ENCODE measurements at places on chromosomes 7 and 10.

GRCh38 chr7:155316427-155317113 is 18.9 kb downstream of the INSIG1 start:
- peak; percentile 20 for ATAC-seq

DNA sequence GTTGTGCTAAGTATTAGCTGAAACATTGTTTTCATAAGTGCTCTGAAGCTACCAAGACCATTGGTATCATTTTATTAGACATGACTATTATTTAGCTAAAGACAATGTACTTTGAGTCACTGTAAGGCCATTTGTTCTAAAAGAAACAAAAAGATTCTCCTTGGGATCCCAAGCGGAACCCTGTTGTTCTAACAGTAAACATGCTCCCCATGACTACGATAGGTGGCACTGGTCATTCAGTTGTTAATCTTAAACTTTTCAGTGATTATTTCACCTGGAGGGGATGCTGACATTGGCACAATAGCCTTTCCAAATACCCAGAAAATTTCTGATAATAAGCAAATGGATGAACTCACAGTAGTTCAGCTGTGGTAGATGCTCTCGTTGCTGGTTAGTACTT is 715.0 kb downstream of the AUTS2 start:
- no peak for ATAC-seq

GRCh38 chr7:66250711-66251110 is 45.6 kb downstream of the TPST1 start:
- ATAC-seq, result peak; percentile 88

- ATAC-seq, result no peak
These were observed 133.7 kb downstream of the EGFR start for GRCh38 chr7:55152516-55152915.

- peak; percentile 12 for ATAC-seq
These were observed 527 bp downstream of the HOXA1 start for GRCh38 chr7:27095050-27095896.

- no peak for ATAC-seq
These were observed 486.0 kb downstream of the TNS3 start for GRCh38 chr7:47095946-47096345.

GRCh38 chr10:1398626-1399410 is 338.5 kb downstream of the ADARB2 start:
- ATAC-seq, result no peak

DNA sequence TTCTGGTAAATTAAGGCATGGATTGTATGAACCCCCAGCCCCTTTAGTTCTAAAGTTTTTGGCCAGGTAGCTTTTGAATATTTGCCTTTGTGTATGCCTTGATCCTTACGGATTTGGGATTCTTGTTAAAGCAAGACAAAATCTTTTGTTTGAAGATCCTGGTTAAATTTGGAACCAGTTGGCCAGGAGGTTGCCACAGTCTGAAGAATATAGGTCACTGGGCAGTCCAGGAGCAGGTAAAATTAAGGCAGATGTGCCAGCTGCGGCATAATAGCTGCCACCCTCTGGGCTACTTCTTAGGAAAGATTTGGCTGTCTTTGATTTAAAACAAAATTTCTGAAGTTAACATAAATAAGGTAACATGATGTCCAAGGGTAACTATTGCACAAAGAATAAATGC is 192.3 kb downstream of the SUGCT start:
- ATAC-seq, result no peak

- ATAC-seq, result no peak
These were observed 81.4 kb downstream of the ADCYAP1R1 start for GRCh38 chr7:31133497-31133896.

- no peak for ATAC-seq
These were observed 9.9 kb downstream of the ZNF365 start for GRCh38 chr10:62384057-62384446.

GRCh38 chr7:78924581-78924980 is 528.9 kb downstream of the MAGI2 start:
- ATAC-seq, result no peak

DNA sequence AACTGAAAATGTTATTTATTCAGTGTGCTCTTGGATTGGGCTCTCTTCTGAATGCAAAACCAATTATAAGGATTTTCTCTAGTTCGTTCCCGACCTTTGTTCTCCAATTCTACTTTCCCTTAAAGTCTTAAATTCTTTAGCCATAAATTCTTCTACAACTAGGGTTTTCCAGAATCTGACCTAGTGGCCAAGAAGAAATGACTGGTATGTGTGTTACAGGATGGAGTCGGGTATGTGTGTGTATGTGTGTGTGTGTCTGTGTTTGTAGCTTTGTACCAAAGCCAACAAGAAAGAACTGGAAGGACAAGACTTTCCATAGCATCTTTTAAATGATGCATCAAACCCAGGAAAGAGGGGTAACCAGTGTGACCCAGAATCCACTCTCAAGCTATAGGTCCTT is 25.8 kb upstream of the LEP start:
- ATAC-seq, result no peak

- no peak for ATAC-seq
These were observed 75.2 kb downstream of the CDH23 start for GRCh38 chr10:71471957-71472365.

- no peak for ATAC-seq
These were observed 77.4 kb downstream of the WIPF3 start for GRCh38 chr7:29883462-29884398.

GRCh38 chr7:1818575-1819258 is 148.6 kb downstream of the ELFN1 start:
- no peak for ATAC-seq

GRCh38 chr10:17643339-17643754 is 604 bp upstream of the STAM start:
- ATAC-seq, result peak; percentile 52

DNA sequence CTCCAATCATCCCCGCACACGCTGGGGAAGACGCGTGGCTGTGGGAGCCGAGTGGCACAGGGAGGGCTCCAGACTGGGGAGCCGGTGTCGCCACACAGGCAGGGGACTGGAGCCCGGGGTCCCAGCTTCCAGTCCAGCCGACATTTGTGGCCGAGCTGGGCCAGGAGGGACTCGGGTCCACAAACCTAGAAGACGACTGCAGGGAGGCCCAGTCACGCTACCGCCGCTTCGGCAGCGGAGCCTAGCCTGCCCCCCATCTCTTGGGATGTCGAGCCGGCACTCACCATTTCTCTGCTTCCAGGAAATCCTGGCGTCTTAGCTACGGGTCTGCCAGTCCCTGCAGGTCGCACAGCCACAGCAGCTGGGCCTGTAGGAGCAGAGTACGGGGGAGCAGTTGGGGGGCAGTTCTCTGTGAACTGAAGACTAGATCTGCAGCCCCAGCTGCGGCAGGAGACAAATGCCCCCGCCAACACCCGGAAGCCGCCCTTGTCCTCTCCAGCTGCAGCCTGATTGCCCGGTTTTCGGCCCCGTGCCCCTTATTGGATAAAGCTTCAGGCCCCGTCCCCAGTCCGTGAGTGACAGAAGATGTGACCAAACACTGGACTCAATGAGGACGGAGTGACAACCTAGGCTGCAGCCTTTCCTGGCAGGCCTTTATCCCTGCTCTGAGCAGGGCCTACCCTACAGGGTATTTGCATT is 270.7 kb downstream of the ZNF33B start:
- peak; percentile 99 for ATAC-seq

- ATAC-seq, result no peak
These were observed 652.8 kb upstream of the PFKP start for GRCh38 chr10:2414562-2414961.

GRCh38 chr7:69670701-69671100 is 72.4 kb downstream of the AUTS2 start:
- ATAC-seq, result no peak

GRCh38 chr10:132626019-132626760 is 88.6 kb downstream of the INPP5A start:
- no peak for ATAC-seq

- ATAC-seq, result no peak
These were observed 2.0 kb upstream of the ZMYND11 start for GRCh38 chr10:132946-133898.

DNA sequence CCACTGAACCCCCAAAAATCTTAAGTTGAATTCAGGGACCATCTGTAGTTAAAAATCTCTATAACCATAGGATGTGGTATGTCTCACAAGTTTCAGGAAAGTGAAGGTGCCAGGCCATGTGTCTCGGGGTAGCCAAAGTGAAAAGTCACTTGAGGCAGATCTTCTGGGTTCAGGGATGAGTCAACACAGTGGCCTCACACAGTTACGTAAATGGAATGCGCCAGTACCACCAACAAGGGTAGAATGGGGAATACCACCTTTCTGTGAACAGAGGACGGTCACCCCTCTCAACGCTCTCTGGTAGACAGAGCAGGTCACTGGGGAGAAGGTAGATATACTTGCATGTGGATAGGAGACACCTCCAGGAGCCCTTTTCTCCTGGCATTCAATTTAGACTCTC is 71.4 kb downstream of the ELMO1 start:
- no peak for ATAC-seq

GRCh38 chr7:74092964-74093471 is 9.4 kb downstream of the LIMK1 start:
- ATAC-seq, result no peak

DNA sequence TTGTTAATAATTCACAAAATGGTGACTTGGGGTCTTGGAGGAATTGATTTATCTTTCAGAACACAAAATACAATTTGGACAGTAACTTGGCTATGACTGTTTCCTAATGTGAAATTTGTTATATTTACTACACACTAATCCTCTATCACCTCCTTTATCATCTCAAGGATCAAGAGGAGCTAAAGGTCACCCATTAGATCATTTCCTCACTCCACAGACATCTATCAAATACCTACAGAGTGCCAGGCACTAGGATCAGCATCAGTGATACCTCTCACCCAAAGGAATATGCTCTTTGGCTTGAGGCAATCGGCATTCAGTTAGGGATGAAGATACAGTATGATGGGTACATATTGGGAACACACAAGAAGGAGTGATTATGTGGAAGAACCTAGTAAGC is 132.1 kb downstream of the INHBA start:
- ATAC-seq, result no peak

- no peak for ATAC-seq
These were observed 10.5 kb downstream of the R3HCC1L start for GRCh38 chr10:98144985-98145384.

- ATAC-seq, result no peak
These were observed 862 bp upstream of the SHH start for GRCh38 chr7:155813125-155813524.

DNA sequence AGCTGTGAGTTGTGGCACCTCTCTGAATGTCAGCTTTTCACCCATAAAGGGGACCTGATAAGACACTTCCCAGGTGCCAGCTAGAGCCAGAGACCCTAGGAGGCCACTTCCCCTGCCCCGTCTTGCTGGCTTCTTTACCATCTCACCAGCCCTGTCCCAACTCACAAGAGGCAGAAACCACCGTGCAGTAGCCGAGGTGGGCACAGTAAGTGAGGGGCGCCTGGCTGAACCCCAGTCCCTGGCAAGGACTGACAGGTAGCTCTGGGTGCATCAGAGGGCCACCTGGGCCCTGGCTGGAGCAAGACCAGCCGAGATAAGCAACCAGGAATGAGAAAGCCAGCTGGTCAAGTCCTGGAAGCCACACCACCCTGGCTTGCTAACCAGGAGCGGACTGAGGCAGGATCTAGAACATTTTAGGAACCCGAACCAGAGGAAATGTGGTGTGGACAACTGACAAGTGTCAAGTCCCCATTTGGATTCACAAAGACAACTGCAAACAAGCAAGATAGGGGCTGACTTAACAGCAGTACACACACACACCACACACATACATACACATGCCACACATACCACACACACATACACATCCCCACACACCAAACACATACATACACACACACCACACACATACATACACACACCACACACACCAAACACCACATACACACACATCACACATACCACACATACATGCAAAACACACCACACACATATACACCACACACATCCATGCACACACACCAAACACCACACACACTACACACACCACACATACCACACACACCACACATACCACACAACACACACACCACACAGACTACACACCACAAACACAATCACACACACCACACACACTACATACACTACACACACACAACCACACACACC is 20.8 kb downstream of the OGDHL start:
- no peak for ATAC-seq

DNA sequence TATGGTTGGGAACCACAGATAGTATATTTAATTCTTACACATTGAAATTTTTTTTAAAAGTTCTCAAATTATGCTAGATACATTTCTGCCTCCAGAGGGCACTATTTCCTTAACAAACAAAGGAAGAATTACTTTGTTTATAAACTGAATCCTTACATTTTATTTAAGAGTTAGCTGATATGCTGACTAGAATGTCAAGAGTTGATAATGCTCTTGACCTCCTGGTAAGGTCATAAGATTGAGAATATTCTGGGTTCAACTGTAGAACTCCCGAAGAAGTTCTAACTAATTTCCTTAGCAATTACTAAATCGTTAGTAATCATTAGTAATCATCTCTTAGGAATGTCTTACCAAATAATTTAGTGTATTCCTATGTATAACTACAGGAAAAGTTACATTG is 95.3 kb upstream of the CYP26C1 start:
- no peak for ATAC-seq

DNA sequence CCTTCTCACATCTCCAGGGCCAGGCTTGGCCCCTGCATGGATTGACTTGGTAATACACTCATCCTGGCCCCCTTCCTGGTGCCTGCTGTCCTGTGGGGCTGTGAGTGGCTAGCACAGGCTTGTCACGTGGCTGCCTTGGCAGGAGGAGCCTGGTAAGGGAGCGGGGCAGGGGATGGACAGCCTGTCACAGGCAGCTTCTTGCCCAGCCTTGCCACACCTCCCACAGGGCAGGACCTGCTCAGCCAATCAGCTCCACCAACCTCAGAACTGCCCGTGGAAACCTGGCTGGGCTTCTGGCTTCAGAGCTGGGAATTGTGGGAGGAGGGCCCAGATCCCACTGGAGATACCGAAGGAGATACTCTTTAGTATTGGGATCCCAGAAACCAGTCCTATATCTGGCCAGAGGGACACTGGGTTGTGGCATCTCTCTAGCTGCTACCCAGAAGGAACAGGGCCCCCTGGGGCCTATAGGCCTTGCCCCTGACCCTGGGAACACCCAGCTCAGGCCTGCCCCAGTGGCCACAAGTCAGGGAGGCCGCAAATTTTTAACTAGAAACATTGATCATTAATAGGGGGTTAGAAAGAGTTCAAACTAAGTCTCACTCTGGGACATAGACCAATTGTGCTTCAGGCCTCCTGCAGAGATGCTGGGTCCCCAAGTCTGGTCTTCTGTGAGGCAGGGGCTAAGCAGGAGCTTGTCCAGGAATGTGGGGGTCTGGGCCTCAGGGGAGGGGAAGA is at the start of gene HOGA1:
Gene HOGA1 (plus strand): TSS at position 330 of the 738 bp plus-strand sequence. CDS start 315 bp downstream, at position 645.
- ATAC-seq, result peak; percentile 86

- ATAC-seq, result peak; percentile 6
These were observed 124.0 kb upstream of the PTPN20 start for GRCh38 chr10:46787321-46787615.

DNA sequence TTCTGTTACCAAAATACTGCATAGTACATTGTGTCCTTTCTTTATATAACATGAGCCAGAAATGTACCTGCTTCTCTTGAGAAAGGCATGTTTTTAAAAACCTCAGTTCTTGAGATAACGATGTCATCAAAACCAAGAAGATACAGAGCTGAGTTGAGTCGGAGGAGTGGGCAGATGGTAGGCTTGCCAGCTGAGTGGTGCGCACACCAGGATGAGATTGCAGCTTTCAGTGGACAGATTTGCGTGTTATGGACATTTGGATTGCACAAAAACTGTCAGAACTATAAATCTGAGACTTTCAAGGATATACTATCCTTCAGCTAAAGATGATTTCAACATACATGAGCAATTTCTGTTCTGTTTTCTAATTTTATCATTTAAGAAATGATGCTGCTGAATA is 25.0 kb downstream of the PRKAR2B start:
- no peak for ATAC-seq

- no peak for ATAC-seq
These were observed 317.4 kb downstream of the PTPRN2 start for GRCh38 chr7:158270106-158270775.

Data from motor neuron (in vitro differentiated cells).